Fibroblast of mammary gland (primary cell): ENCODE measurements at places on chromosomes 12 and 14.
A peak's percentile ranks its signal among the peaks of the same experiment; 100 is the strongest.

DNA sequence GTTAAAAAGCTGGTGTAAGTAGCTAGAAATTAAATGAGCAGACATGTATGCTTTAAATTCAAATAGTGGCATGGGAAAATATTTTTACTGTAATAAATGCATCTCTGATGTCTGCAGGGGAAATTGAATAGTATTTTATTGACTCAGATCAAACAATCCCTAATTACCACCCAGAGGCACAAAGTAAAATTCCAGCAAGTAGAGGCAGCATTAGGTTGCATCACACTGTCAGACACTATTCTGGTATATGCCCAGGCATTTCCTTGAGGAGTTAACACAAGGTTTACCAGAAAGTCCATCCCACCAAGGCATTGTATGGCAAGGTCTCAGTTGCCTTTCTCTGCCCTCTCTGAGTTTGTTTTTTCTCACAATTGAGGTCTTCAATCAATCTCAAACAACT, 201.6 kb upstream of the KITLG start:
- DNase-seq, result peak; percentile 12

- no peak for DNase-seq
These were observed 14.8 kb downstream of the EMP1 start for GRCh38 chr12:13211191-13211858.

DNA sequence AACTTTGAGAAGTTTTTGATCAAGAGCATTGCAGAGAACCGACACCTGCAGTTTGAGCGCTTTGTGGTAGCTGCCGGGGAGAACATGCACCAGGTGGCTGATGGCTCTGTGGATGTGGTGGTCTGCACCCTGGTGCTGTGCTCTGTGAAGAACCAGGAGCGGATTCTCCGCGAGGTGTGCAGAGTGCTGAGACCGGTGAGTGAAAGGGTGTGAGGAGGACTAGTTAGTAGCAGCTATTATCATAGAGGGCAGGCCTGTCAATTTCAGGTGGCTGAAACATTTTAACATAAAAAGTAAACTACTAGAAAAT, 27.0 kb upstream of the HIGD1C start:
- no peak for DNase-seq

DNA sequence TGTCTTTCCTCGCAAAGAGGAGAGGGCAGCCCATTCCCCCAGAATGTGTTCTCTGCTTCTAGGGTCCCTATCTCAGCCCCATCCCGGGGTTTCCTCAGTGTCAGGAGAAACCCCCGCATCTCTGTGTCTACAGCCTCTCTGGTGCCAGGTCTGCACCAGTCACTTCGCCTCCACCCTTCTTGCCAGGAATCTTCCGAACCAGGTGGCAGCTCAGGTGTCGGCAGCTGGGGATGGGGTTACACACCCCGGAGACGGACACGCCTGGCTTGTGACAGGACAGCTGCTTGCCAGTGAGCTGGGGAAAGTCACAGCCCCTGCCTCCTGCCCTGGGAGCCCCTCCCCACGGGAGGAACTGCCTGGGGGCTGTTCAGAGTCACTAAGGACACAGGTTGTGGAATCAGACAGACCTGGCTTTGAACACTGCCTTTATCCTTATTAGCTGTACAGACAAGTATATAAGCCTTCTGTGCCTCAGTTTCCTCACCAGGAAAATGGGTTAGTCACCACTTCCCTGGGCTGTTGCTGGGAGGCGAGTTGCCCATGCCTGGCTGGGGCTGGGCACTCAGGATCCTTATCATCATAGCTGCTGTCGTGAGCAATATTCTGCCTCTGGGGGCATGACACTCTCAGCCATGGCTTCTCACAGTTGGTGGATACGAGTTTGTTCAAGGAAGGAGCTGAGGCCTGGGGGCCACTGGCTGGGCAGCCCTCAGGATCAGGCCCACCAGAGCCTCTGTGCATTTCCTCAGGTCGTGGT, 10.8 kb downstream of the HIP1R start:
- DNase-seq, result no peak

DNA sequence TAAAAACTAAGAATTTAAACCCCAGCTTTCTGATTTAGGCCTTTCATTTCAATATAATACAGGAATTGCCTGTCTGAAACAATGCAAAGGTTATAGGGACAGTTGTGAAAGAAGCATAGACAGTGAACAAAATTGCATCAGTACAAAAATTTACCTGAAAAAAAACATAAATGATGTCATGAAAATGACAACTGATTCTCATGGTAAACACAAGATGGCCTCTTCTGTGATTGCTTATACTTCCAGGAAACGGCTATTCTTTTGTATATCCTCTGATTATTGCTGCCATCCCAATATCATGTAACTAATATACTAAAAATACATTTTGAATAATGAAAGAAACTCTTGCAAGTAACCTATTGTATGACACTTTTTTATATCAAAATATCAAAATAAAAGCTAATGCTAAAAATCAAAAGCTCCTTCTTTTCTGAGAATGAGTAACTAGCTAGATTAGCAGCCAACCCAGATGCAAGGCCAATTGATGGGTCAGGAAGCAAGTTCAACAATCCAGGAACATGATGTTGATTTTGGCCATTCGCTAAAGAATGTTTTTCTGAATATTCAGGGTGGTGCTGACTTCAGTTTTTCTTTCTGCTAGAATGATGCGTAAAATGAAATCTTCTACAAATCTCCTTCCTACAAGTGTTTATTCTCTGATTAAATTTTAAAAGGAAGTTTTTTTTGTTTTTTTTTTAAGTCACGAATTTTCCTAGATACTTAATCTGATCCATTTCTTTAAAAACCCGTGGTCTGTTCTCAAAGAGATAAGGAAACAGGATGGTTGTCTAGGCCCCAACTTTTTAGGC, 83.6 kb downstream of the ALX1 start:
- DNase-seq, result no peak

DNA sequence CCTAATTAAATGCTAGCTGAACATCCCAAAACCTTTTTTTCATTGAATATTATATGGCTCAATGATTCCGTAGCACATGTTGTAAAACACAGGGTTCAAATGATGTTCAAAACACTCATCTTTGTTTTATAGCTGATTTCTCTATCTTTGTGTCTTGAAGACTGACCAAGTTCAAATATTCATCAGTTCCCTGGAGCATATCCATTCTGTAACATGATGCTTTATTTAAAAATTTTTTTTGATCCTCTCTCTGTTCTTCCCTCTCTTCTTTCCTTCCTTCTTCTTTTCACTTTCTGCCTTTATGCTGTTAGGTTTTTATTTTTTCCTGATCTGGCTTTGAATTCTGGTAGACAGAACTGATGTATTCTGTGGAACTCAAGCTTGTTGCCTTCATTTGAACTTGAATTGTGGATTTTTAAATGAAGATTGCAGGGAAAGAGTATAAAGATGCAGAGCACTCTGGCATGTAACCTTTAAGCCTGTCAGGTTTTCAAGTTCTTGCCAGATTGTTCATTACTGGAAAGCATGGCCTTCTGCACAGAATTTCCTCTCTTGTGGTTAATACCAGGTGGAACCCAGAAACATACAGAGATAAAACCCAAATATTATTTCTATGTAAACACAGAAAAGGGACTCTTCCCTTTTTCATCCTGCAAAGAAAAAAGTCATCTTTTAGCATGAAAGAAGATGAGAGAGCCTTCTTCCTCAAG, 39.5 kb downstream of the PROX2 start:
- peak; percentile 50 for DNase-seq

DNA sequence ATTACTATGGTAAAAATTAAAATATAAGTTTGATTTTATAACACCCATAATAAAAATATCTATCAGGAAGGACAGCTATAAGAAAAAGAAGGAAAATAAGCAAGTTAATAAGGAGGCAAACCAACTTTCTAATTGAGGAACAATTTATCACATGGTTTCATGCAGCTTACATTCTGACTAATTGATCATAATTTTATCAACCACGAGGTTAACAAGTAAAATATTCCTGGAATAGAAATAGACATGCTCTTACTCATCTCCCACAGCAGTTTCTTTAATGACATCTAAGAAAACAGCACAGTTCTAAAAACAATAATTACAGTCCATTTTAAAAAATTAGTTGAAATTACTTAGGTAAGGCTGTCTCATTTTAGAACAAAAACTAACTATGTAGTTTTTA, 130.8 kb upstream of the KRR1 start:
- DNase-seq, result peak; percentile 57

GRCh38 chr12:43320281-43320680, 231.7 kb downstream of the ADAMTS20 start:
- DNase-seq, result no peak

GRCh38 chr12:19130224-19131024, 891 bp downstream of the PLEKHA5 start:
- DNase-seq, result peak; percentile 16

- DNase-seq, result no peak
These were observed 81.1 kb upstream of the GTF2A1 start for GRCh38 chr14:81301813-81302212.

- no peak for DNase-seq
These were observed 16.3 kb upstream of the CD9 start for GRCh38 chr12:6183689-6184428.

- no peak for DNase-seq
These were observed 203.2 kb downstream of the PAWR start for GRCh38 chr12:79487386-79488110.

DNA sequence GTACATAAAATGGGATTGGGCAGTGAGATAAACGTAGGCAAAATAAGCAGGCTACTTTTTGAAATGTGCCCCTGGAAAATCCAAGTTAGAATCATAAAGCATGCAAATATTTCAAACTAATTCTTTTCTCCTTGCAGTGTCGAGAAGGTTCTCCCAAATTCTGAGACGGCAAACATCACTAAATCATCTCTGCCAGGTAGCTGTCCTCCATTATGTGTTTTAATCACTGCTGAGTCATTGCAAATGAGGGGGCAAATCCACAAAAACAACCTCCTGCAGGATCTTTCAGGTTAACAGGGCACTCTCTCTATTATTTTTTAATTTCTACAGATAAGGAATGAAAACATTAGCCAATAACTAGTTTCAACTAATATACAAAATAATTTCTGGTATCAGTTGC, 63.2 kb upstream of the RIC8B start:
- DNase-seq, result no peak

- DNase-seq, result no peak
These were observed 48.4 kb upstream of the JDP2 start for GRCh38 chr14:75379246-75379929.

GRCh38 chr14:99744199-99744872, 48.9 kb upstream of the EML1 start:
- DNase-seq, result peak; percentile 54

- no peak for DNase-seq
These were observed 210.9 kb upstream of the ARID2 start for GRCh38 chr12:45518291-45519235.

DNA sequence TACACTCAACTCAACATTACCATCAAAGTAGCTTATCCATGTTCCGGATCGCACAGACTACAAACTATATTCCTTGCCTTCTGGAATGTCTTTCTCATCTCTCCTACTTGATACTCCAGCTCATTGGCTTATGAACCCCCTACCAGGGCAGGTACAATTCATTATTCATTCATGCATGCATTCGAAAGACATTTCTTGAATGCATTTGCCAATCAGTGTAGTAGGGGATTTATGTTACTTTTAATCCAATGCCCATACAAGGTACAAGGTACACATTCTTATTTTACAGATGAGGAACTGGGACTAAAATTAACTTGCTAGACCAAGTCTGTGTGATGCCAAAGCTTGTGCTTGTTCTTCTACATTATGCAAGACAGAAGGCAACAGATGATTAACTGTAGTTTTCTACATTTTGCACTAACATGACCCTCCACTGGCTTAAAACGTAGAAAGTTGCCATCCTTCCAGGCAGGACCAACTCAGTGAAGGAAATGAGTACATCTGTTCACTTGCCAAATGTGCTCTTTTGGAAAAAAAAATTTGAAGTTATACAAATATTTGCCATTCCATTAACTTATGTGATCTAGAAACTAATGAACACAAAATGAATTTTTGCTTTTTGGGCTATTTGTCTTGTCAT, 53.8 kb upstream of the KCNJ8 start:
- DNase-seq, result peak; percentile 82

GRCh38 chr12:15701631-15702156, 87.5 kb downstream of the EPS8 start:
- peak; percentile 75 for DNase-seq

- peak; percentile 35 for DNase-seq
These were observed 866.0 kb upstream of the TMEM132C start for GRCh38 chr12:127401005-127401404.

DNA sequence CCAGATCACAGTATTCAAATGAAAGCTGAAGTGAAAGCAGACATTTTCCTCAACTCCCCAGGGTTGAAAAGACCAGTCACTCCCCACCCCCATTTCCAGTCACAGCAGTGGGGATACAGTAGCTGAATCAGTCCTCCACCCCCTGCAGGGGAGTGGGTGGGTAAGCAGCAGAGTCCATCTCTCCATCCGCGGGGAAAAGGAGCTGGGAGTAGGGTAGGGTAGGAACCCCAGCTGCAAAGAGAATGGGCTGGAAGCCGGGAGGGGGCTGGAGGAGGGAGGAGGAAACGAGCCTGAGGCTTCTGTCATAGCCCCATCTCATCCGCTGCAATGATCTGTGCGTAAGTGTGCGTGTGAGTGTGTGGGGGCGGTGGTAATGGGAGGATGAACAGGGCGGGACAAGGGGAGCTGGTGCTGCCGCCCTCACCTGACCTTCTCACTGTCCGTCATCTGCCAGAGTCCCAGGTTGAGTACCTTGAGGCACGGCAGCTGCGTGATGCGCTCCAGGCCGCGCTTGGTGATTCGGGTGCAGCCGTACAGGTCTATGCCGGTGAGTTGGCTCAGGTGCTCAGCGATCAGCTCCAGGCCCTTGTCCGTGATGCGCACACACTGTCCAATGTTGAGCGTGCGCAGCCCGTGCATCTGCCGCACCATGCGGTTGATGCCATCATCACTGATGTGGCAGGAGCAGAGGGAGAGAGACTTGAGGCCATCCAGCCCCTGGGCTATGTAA, 1.8 kb downstream of the FBXL14 start:
- DNase-seq, result peak; percentile 88

- no peak for DNase-seq
These were observed 578.6 kb downstream of the RERGL start for GRCh38 chr12:17511369-17511768.

DNA sequence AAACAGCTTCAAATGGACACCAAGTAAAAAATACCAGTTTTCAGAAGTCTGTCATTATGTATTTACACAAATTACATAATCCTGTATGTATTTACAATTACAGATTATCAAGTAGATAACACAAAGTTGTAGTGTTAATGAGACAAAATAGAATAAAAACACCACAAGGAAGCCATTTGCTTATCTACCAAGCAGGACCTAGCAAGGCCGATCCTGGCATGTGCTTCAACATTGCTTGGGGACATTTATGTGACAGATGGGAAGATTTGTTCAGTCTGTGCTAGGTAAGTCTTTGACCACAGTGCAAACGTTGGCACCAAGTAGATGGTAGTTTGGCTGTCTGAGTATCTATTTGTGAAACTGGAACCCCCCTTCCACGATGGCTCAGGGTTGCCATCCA, 35.8 kb downstream of the BCAT1 start:
- no peak for DNase-seq

GRCh38 chr12:53750812-53751335, 905 bp downstream of the CISTR start:
- DNase-seq, result no peak
